ENCODE measurements at places on chromosomes 4 and X.

DNA sequence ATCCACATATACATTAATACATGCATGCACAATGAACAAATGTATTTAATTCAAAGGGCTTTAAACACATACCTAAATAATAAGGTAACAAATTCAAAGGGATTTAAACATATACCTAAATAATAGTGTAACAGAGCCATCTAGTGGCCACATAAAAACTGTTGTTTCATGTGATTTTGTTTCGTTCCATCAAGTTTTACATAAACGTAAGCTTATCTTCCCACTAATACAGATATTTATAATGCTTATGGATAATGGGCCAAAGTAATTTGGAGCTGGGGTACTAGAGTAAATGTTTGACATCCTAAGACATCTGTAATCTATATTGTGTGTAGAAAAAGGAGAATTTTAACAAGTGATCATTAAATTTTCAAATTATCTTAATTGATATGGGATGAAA, 82.3 kb downstream of the PRSS12 start:
- DNase-seq: peak; percentile 63

- DNase-seq: no peak
Measured at GRCh38 chr4:2385516-2385915, 32.9 kb downstream of the ZFYVE28 start.

GRCh38 chr4:5238173-5238572, 186.9 kb downstream of the STK32B start:
- DNase-seq: no peak

DNA sequence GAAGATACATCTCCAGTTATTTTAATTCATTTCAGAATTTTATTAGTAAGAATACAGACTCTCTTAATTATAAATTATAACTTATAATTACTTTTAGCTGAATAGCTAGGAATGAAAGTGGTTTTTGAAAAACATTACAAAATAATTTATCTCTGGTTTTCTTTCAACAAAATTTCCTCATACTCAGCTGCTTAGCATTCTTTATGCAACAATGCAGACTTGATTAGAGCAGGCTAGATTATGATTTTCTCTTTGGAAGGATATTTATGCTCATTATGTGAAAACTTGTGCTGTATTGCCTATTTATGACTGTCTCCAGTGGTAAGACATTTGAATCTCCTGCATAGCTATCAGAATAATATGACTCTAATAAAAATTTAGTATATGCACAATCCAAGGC, 2023.7 kb downstream of the C4orf33 start:
- no peak for DNase-seq

DNA sequence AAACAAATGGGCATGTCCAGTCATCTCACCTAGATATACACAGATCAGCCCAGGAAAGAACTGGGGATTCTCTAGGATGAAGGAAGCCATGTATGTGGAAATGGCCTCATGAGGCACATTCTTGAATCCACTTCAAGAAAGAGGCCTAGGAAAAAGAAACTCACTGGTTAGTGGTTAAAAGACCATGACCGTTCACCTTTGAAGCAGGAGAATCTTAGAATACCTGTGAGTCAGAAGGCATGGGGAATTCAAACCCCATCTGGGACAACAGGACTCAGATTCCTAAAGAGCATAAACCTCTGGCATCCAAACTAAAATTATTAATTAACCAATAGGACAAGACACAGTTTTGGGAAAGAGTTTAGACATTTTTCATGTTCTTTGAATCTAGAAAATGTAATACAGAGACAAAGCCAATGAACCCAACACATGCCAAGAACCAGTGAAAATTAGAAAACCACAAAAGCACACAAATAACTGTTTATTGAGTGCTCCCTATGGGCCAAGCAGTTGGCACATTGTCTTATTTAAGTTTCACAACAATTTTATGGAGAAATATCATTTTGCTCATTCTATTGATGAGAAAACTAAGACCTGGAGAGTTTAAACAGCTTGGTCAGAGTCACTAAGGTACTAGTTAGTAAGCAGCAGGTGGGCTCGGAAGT, 97.5 kb downstream of the NPNT start:
- DNase-seq: no peak

GRCh38 chrX:134375691-134376090, 84.3 kb upstream of the HPRT1 start:
- DNase-seq: no peak

- no peak for DNase-seq
Measured at GRCh38 chr4:8159537-8160232, 1.1 kb upstream of the ABLIM2 start.

All from MM.1S (cell line).